ENCODE measurements at places on chromosomes 5 and 9. TPM values are rescaled to one million over a fixed set of nuclear protein-coding genes. Genes with fewer than 3 reads are reported as not detected.

The SREK1IP1 gene
- 14.8 TPM for total RNA-seq

The SLCO6A1 gene
- not detected for total RNA-seq

DNA sequence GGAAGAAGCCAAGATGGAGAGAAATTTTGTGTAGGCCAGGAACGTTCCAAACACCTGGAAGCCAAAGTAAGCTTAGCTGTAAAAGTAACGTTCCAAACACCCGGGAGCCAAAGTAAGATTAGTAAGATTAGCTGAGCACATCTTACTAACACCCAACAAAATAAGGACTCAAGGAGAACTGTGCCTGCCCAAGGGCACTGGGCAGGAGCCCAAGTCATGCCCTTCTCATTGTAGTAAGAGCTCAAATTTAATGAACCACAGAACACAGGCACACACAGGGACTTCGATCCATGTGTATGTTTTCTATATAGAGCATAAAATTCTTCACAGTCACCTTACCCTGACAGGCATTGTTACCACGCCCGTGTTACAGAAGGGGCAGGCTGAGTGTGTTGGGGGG is 36.1 kb upstream of the NXNL2 start:
- no peak for DNase-seq

DNA sequence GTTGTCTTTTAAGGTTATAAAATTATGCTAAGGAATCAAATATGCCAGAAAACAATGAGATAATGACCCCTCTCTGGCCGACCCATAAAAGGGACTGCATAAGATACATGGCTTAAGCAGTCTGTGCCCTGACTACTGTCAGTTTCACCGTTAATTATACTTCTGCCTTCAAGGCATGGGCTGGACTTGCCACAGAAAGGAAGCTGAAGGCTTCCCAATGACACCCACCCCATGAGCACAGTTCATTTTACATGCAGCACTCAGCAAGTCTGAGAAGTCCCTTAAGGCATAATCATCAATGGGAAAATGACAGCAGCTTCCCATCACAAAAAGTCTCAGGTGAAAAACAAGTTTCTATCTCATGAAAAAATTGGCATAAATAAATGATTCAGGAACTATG is 175.6 kb downstream of the GLIS3 start:
- no peak for DNase-seq

- DNase-seq: no peak
These were observed 4.5 kb upstream of the PCDH1 start for GRCh38 chr5:141882594-141883183.

DNA sequence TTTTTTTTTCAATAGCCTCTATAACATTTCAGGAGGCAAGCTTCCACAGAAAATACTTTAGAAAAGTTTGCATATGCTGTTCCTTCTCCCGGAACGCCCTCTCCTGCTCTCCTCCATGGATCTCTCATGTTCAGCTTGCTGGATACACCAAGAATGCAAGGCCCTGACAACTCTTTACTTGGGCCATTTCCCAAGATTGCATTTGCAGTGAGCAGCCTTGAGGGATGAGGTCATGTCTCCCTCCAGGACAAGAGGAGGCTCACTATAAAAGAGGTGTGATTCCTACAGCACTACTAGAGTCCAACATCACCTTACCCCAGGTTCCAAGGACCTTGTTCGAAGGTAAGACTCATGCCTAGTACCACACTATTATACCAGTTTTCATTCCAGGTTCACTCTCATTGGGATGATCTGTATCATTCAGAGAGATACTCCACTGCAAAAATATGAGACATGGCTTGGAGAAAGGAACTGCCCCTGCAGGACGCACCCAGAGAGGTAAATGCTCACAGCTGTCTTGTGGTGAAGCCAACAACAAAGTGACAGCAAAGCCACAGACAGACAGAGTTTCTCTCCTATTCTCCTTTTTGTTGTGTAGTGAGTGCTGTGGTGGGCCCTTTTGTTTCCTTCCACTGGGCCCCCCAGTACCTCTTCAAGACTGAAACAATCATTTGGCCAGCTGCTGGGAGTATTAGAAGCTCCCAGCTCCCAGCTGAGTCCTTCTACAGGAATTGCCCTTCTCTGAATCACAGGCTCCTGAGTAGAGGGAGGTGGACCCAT is 151.7 kb upstream of the ZNF366 start:
- DNase-seq: no peak

DNA sequence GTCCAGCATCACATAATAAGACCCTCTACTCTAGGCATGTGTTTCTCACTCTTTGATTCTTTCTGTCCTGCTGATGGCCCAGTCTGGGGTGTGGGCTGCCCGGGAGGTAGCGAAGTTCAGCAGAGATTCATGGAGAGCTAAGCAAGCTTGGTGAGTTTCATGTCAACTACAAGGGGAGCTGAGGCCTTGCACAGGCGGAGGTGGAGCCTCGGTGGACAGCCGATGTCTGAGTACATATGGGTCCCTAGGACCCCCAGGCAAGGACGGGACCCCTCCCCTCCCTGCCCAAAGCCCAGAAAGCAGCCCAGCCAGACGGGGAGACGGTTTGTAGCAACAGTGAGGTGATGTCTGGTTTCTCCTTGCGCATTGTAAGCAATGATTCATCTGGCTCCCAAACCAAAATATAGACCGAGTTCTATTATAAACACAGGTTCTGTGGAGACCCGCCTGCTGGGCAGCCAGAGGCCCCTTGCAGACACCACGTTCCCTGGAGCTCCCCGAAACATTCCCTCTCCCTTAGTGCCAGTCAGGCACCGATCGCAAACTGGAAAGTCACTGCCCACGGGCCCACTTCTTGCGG is 45.5 kb downstream of the COL27A1 start:
- DNase-seq: no peak
